ENCODE measurements at places on chromosomes 1 and 21.

DNA sequence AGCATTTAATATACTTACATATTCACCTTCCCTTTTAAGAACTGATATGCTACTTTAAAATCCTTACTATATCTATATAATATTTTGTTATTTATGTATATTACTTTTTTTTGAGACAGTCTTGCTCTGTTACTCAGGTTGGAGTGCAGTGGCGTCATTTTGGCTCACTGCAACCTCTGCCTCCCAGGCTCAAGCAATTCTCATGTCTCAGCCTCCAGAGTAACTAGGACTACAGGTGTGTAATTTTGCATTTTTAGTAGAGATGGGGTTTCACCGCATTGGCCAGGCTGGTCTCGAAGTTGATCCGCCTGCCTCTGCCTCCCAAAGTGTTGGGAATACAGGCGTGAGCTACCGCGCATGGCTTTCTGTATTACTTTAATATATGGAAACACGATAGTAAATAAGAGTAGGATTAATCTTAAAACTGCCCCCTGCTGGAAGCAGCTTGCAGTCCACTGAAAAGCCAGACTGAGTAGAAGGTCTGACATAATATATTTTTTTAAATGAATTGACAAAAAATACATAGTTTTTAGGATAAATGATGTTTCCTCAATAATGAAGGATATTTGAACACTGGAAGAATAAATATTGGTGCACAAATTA is 24.4 kb downstream of the RCAN3 start:
- no peak for DNase-seq

- DNase-seq: no peak
Measured at GRCh38 chr1:34656731-34657130, 98.1 kb upstream of the GJB5 start.

GRCh38 chr1:145994391-145995120 is 1.8 kb downstream of the TXNIP start:
- no peak for DNase-seq

DNA sequence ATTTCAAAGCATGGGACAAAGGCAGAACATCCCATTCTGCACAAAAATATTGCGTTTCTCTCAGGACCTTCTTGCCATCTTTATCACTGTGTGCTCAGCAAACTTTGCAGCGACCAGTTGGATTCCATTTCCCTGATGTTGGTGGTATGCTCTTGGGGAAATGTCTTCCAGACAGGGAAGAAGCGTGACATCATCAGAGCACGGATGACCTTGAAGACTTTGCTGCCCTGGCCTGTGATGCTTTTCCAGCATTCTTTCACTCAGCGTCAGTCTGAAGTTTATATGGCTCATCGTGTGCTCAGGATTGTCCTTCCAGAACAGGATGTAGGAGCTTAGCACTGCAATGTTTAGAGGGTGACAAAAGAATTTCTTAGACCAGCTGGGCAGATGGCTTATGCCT is 131.4 kb upstream of the F3 start:
- no peak for DNase-seq

DNA sequence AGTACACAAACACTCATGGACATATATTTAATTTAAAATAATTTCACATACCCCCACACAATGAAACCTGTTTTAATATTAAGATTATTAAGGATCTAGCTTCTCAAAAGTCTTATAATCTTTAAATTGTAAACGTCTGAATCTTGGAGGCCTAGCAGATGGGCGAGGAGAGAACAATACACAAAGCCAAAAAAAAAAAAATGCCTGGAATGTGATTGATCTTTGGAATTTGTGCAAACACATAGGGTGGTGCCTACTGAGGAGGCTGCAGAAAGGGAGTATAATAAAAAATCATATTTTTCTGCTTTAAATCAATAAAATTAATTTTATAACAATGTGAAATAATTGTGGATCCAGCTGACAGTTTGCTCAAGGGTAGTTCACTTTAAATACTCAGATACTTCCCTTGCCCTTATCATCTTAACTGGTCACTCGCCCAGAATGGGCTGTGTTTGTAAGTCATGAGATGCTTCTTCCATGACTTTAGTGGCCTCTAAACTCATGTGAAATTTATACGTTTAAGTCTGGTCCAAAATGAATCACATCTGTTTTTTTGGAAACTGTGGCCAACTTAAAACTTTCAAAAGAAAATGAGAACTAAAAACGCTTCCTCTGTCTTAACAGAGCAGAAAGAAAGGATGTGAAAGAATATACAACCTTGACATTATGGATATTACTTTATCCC is 802.8 kb upstream of the CXADR start:
- DNase-seq: no peak

- no peak for DNase-seq
Measured at GRCh38 chr1:56773341-56774066, 45.7 kb downstream of the FYB2 start.

DNA sequence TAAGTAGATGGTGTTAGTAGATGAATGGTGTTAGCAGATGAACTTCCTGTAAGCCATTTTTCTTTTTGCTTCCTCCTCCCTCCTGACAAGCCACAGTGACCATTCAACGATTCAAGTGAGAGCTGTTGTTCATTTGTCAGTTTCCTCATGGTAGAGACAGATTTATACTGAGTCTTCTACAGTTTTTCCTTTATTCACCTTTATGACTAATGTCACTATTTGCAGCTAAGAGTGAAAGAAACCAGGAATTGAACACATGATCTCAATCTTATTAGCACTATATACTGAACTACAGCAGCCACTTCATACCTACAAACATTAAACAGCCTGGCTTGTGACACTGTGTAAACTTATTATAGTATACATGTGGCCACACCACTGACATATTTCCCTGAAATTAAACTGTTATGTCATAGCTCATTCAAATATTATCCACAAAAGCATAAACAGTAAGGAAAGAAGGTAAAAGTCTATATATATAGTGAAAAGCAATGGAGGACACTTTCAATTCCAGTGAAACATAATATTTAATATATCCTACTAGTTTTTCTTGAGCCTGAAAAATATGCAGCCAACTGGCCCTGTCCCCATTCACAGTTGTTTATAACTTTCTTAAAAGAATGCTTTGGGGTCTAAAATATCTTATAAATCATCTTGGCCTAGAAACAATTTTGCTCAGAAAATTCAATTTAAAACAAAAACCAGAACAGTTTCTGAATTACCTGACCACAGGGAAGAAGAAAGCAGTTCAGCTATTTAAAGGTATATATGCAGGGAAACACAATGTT is 566.9 kb upstream of the ZRANB2 start:
- DNase-seq: no peak

DNA sequence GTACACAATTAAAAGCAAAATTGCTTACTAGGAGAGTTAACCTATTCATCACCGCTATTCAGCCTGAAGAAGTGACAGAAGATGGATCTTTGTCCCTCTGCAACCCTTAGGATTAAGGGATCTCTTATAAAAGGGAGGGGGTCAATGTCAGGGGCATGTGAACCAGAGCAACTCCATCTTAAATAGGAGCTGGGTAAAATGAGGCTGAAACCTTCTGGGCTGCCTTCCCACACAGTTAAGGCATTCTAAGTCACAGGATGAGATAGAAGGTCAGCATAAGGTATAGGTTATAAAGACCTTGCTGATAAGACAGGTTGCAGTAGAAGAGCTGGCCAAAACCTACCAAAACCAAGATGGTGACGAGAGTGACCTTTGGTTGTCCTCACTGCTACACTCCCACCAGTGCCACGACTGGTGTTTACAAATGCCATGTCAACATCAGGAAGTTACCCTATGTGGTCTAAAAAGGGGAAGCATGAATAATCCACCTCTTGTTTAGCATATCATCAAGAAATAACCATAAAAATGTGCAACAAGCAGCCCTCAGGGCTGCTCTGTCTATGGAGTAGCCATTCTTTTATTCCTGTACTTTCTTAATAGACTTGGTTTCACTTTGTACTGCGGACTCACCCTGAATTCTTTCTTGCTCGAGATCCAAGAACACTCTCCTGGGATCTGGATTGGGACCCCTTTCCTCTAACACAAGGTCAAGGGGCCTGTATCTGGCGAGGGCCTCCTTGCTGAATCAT is 35.3 kb upstream of the NEK2 start:
- no peak for DNase-seq

- DNase-seq: no peak
Measured at GRCh38 chr1:91555821-91556531, 55.3 kb downstream of the CDC7 start.

GRCh38 chr1:46806196-46807020 is 7.6 kb downstream of the CYP4B1 start:
- DNase-seq: no peak

DNA sequence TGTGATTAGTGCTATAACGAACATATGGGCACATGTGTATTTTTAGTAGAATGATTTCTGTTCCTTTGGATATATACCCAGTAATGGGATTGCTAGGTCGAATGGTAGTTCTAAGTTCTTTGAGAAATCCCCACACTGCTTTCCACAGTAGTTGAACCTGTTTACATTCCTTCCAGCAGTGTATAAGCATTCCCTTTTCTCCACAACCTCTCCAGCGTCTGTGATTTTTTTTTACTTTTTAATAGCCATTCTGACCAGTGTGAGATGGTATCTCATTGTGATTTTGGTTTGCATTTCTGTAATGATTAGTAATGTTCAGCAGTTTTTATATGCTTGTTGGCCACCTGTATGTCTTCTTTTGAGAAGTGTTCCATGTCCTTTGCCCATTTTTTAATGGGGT is 81.8 kb upstream of the SLC44A3 start:
- no peak for DNase-seq

- DNase-seq: no peak
Measured at GRCh38 chr1:5552787-5553484, 439.3 kb downstream of the NPHP4 start.

DNA sequence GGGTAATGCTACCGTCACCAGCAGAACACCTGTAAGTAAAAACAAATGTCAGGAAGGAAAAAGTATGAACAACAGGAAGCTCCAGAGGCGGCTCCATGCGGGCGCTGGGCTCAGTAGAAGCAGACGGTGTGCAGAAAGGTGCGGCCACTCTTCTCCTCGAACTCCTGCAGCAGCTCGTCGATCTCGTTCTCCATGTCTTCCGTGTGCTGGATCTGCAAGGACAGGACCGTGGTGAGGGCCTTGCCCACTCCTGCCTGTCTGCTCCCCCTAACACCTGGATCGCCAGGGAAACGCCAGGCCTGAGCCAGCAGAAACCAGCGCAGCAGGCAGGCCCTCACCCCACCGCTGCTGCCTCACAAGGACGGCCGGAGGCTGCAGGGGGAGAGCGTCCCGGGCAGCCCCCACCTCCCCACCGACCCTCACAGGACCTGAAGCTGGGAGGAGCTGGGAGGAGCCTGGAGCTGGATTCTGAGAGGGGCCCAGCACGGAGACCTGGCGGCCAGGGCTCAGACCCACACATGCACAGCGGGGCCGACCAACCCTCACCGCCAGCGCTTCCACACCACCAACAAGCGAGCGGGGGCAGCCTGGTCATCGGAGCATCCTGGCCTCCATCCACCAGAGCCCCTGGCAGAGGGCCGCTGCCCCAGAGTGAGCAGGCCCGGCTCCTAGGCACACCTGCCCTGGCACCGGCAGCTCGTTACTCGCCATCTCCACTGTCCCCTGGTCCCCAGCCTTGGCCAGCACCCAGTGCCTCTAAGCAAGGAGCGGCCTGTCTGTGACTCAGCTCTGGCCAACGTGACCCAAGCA is 1.7 kb upstream of the TMEM240 start:
- no peak for DNase-seq

DNA sequence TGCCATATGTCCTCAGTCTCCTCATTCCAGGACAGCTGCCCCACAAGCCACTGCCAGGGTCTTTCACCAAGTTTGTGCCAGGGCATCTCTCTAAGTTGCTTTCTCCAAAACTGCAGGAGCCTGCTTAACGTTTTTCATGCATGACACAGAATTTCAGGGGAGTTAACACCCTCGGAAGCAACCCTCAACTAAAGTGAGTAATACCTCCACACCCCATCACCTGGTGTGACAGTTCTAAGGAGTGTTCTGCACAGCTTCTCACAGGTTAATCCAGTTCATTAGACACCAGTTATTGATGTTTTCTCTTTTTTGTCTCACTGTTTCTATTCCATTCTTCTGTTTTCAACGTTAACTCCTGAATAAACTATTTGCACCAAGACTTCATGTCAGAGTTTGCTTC is 115.0 kb downstream of the BACH1 start:
- DNase-seq: no peak

DNA sequence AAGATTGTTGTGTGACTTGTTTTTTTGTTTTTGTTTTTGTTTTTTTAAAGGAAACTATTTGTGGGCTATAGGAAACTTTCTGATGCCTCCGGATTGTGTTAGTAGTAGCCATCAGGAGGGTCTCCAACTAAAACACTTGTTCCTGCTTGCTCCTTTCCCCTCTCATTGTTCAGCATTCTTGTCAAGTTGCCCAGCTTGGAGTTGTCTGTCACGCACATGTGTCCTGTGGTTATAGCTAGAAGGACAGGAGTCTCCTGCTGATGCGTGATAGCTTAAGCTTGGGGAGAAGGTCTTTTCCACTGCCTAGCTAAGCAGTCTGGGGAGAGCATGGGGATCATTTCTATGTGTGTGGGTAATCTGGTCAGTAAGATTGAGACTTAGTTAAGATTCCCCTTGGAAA is 3.2 kb upstream of the LYPLA2 start:
- DNase-seq: no peak

DNA sequence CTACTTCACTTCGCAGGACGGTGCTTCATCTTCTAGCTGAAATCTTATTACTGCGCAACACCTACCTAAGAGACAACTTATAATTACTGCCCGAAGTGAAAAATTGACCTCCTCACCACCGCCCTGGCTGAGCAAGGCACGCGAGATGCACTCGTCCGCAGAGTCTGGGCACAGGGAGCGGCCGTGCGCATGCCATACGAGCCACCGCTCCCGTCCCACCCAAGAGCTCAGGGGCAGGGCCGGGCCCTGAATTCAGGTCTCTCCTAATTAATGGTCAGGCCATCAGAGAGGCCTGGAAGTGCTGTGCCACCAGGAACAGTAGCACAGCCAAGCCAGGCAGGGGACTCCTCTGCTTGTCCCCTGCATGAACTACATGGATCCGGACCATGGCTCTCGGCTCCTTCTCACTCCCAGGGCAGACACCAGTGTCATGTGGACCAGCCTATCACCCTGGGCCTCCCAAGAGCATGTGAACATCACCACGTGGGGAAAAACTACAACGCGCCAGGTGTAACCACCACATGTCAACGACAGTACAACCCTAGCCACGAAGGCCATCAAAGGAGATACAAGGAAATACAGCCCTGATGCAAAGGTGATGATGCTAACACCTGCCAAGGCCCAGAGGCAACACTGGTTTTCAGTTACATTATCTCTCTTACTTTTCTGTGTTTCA is 11.5 kb downstream of the RIPK4 start:
- no peak for DNase-seq

- DNase-seq: no peak
Measured at GRCh38 chr1:207978441-207978840, 67.5 kb upstream of the CD34 start.

GRCh38 chr1:55185832-55186231 is 29.3 kb downstream of the USP24 start:
- no peak for DNase-seq

DNA sequence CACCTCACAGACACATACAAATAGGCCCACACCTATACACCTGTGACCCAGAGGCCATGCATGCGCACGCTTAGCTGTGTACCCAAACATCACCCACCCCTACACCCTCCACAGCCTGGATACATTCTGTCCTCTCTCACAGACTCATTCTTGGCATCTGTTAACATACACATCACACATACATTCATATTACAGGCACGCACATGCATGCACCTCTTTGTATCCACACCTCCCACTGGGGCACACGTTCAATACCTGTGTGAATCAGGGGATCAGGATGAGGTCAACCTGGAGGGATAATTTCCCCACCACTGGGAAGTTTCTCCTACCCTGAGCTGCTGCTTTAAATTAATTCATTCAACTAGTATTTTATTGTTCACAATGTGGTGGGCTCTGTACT is 35.6 kb upstream of the EPB41 start:
- no peak for DNase-seq

Measured in dorsolateral prefrontal cortex (tissue), 122 donors.